Kasumi-1 (cell line): ENCODE measurements at places on chromosomes 13 and 19.

GRCh38 chr13:37886879-37887278 lies 17.3 kb upstream of the TRPC4 start:
- DNase-seq, result no peak

- no peak for DNase-seq
Measured at GRCh38 chr19:4284176-4284958, 5.3 kb downstream of the SHD start.

DNA sequence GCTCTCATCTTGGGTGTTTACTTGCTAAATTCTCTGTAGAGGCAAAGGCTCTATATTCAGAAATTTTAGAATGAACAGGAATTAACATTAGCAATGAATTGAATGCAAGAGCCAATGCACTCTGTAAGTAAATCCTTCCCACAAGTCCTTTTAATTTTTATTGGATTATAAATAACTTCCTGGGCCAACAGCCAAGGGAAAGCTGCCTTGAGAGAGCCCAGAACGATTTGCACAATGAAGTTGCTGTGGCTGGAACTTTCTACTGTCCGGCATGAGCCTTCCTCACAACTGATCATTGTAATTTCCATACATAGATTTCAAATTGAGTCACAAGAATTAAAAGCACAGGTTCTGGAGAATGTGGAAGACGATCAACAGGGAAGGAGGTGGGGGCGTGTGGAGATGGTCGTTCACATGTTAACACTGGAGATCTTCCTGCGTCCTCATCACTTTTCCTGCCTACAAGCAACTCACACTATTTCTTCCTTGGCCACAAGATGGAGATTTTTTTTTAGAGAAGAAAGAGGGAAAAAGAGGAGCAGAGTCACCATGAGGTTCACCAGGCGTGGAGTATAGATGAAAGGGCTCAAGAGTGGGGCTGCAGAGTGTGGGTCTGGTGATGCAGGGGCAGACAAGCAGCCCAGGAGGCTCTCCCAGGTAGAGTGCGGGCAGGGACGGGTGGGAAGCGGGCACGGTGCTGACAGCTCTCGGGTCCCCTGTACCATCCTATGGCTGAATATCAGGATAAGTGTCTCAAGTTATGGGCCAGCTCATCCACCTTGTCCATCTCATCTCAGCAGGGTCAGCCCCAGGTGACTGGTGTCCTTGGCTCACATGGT lies 110.7 kb downstream of the SOX1 start:
- DNase-seq, result no peak

DNA sequence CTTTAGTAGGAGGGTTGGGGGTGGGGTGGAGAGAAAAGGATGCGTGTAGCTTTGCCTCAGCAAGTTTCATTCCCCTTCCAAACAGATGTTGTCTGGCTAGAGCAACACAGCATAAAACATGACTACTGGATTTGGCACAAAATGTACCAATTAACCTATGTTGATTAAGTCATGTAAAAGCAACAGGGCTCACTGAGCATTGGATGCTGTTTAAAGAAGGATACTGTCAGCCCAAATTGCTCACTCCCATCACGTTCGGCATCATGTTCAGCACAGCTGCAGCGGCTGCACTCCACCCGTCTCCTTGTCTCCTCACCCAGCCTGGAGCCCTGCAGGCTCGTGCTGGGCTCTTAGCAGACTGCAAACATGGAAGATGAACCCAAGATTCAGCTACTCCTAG lies 77.5 kb downstream of the DLEU7 start:
- DNase-seq, result no peak

DNA sequence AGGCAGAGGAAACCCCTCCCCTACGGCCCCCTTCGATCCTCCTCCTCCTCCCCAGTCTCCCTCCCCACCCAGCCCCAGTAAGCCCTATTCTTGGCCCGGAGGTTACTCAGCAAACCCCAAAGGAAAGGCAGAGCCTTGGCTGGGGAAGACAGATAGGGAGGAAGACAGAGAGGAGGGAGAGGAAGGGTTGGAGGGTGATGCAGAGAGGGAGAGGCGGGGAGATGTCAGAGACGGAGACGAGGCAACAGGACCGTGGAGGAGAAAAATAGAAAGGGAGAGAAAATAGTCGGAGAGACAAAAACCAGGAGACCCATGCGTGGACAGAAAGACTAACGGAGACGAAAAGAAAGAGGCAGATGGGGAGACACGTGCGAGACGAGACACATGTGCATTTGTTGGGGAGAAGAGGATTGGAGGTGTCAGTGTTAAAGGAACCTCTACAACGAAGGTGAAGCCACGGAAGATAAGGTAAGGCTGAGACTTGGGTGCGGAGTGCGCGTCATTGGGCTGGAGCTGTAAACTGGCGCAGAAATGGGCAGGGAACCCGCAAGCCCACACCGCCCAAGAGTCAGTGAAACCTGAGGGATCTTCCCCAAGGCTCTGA lies 2.9 kb downstream of the TGFB1 start:
- DNase-seq, result peak; percentile 64

DNA sequence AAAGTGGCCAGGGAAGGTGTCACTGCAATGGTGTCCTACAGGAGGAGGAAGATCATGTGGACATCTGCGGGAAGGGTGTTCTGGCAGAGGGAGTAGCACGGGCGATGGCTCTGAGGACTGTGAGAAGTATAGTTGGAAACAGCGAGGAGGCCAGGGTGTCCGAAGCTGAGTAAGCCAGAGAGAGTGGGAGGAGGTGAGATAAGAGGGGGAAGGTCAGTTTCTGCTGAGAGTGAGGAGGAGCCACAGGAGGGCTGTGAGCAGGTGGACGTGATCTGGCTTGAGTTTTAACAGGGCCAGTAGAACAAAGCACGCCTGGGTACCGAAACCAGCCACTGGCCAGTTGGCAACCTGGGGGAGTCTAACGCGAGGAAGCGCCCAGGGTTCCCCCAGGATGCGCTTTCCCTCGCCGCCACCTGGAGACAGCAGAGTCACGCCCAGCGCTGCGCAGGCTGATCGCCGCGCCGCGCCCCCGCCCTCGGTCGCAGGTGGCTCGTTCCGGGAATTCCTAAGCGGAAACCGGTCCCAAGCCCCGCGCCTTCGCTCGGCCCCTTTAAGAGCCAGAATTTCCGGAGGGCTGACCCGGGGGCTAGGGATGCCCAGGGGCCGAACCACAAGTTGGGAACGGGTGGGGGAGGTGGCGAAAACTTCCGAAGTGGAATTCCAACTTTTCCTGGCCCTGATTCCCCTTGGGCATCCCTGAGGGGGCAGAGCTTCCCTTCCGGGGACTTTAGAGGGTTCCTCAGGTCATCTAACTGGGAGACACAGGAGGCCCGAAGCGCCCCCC lies 1.1 kb upstream of the LSR start:
- no peak for DNase-seq

DNA sequence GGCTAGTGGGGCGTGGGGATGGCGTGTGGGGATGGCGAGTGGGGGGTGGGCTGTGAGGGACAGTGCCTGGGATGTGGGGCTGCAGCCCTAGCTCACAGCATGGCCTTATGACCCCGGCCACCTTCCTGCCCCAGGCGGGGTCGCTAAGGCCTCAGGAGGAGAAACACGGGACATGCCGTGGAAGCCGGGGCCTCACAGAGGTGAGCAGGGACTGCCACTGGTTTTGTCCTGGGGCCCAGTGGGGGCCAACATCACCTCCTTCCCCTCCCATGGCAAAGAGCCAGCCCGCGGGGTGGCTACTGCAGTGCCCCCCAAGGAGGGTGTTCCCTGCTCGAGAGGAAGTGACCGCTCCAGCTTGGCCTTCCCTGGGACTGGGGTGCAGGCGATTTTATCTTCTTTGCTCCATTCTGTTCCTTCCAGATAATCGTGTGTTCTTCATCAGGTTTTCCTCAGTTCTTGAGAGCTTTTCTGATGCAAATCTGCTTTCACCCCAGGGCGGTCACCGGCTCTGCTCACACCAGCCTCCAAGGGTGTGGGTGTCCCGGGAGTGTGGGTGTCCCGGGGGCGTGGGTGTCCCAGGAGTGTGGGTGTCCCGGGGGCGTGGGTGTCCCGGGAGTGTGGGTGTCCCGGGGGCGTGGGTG lies 1.2 kb downstream of the F7 start:
- no peak for DNase-seq

DNA sequence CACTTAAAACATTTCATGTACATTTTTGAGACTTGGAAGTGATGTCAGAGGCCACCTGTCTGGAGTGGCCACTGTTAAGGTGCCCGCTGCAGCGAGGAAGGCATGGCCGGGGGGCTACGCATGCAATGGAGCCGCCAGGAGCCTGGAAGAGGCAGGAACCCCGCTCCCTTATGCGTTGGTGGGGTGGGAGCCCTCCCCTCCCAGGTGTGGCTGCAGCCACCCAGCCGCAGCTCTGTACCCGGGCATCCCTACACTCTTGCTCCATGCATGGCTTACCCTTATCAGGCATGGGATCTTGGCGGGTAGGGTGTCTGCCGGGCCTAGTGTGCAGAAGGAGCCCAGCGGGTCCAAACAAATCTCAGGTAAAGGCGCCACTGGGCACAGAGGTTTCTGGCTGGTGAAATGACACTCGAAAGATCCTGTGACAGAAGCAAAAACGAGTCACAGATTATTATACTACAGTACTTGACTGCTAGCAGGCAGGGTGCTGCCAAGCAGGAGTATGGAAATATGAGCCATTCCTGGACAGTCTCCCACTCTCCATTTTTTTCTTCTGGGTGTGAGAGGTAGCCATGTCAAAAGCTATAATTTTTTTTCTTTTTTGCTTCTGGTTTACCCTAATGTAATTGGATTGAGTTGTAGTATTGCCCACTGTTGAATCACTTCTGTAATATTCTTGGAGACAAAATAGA lies 1606.3 kb upstream of the MIR17HG start:
- DNase-seq, result no peak

DNA sequence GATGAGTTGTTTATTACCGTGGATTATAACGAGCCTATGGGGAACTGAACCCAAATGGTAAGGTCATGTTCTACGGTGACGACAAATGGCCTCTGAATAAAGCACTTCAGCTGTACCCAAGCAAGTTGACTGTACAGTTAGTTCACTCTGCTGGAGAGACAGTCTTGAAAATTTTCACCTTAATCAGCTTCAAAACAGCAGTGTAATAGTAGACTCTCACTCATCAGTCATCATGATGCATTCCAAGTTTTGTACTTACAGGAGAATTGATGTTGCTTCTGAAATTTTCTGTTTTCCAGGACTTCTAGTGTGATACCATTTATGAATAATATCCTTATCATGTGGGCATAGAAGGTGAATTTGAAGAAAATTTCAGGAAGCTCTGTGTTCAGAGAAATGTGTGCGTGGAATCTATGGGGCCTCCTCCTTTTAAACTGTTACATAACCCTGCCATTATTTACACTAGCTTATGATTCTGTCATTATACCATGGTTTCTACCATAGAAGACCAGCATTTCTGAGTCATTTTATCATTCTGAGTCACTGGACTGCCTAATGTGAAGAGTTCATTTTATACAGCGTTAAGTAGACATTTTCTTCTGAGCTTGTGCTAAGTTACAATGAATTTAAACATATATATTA lies 96.9 kb downstream of the WDFY2 start:
- no peak for DNase-seq

DNA sequence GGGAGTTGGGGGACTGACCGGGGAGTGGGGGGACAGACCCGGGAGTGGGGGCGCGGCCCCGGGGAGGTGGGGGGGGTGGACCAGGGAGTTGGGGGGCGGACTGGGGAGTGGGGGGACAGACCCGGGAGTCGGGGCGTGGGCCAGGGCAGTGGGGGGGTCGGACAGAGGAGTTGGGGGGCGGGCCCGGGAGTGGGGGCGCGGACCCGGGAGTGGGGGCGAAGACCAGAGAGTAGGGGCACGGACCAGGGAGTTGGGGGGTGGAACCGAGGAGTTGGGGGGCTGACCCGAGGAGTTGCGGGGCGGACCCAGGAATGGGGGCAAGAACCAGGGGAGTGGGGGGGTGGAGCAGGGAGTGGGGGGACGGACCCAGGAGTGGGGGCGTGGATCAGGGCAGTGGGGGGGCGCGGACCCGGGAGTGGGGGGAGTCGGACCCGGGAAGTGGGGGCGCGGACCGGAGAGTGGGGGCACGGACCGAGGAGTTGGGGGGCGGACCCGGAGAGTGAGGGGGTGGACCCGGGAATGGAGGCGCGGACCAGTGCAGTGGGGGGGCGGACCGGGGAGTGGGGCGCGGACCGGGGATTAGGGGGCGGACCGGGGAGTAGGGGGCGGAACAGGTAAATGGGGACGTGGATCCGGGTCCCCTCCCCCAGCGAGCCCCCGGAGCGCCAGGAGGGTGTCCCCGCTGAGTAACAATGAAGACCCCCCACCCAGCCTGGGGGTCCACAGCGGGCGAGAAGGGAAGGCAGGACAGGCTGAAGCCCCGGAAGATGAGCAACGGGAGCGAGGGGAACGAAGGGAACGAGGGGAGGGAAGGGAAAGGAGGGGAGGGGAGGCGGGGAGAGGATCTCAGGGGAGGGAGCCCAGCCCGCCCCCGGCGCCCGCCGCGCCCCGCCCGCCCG lies 589 bp downstream of the R3HDM4 start:
- peak; percentile 29 for DNase-seq

DNA sequence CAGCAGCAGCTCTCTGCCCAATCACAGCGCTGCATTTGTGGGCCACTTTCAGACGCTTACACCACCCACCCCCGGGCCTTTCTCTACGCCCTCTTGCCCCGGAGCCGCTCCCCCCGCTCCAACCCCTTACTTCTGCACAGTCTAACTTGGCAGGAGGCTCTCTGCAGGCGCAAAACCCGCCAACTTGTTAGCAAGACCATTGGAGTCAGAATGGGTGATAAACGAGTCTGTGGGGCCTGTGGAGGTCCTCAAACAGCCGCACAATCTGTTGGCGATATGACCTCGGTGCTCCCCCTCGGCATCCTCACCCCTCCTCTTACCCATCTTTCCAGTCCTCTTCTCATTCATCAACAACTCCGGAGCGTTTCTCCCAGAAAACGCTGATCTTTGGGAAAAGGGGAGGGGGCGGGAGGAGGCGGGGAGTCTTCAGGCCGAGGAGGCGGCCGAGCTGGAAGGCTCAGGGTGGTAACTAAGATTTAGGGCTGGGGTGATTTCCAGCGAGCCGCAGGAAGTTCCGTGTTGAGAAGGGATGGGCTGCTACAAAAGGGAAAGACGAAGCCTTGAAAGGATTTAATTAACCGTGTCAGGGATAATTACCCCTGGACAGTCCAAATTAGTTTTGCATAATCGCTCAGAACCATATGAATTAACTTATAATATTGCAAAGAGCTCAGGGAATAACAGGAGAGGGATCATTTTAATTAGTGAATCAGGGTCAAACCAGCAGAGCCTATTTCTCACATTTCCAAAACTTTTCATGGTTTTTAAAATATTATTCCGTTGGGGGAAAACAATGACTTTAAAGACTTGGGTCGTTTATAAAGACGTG lies 4.1 kb downstream of the SOX21 start:
- DNase-seq, result no peak

- DNase-seq, result no peak
Measured at GRCh38 chr13:50611117-50611781, 232.2 kb downstream of the DLEU7 start.
